ENCODE measurements at places on chromosomes 6 and 20.

GRCh38 chr20:1868856-1869255 lies 26.4 kb upstream of the SIRPA start:
- no peak for DNase-seq

GRCh38 chr6:29679962-29680361 lies 990 bp downstream of the ZFP57 start:
- no peak for DNase-seq

- DNase-seq: no peak
Observed at GRCh38 chr20:36043441-36043840, 75.1 kb downstream of the CNBD2 start.

DNA sequence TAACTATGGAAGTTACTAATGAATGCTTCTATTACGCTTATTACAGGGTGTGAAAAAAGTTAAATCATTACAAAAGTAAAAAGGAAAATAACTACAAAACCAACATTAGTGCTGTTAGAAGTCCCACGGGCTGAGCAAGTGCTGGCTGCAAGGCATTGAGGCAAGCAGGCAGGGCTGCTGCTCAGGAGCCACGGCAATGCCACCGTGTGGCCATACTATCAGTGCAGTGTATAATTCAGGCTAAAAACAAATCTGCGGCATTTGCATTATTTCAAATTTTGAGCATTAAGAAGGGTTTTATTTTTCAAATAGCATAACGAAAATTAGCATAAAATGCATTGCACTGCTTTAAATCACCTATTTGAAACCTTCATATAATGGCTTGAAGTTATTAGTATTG lies 17.1 kb downstream of the IFNGR1 start:
- DNase-seq: no peak

GRCh38 chr6:45721665-45722064 lies 294.0 kb downstream of the CLIC5 start:
- DNase-seq: no peak

- DNase-seq: no peak
Observed at GRCh38 chr6:83852528-83853177, 507 bp upstream of the RIPPLY2 start.

- DNase-seq: no peak
Observed at GRCh38 chr6:21413428-21413827, 180.1 kb upstream of the SOX4 start.

DNA sequence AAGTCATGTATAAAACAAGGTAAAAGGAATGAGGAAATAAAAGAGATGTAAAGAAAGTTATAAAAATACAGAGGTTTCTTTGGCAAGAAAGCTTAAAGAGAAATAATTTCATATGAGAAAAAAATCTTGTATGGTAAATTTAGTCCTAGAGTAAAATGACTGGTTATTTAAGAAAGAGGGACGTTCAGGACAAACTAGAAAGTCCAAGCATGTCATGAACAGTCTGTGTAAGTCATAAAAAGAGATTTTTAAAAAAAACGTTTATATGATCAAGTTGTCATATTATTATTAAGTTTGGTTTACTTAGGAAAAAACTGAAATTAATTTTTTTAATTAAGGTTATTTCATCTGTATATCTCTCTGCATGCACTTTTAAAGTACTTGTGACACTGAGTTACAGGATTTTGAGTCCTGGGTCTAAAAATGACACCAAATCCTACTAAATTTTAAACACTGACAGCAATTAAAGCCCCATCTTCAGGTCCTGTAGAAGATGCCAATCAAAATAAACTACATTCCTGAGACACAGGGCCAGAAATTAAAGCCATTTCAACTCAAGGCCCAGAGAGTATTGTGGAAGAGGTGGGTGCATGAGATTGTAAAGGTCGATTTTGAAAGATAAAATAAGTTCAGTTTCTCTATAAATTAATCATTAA lies 62.4 kb downstream of the AGPAT4 start:
- DNase-seq: no peak

DNA sequence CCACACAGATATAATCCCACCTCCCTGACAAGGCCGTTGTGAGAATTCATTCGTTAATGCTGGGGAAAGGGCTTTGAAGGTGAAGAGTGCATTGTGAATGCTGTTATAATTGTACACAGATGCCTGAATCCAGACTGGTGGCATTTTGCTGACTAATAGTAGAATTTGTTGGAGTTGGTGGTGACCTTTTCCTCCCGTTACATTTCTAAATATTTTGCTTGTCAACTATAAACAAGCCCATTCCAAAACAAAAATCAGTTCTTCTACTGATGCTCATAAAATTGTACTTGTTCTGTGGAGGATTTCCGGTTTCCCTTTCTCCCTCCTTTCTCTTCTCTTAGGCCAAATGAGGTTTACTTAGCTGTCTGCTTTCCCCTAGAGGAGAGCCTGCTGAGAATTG lies 253.1 kb upstream of the SUPT3H start:
- no peak for DNase-seq

GRCh38 chr6:41200901-41201763 lies at the start of gene TREML2:
TREML2 (minus strand) TSS chr6:41201149; CDS start chr6:41201008, 141 bp downstream.
- DNase-seq: no peak

DNA sequence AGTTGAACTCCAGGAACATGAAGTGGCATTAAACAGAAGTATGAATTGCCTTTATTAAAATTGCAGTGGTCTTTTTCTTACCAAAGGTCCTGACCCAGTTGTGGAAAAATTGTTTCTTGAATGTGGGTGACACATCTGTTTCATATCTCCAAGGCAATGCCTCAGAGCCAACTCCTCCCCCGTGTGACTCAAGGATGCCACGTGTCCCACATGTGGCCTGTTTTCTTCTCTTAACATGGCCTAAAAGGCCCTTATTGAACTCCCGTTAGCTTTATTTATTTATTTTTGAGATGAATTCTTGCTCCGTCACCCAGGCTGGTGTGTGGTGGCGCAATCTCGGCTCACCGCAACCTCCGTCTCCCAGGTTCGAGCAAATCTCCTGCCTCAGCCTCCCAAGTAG lies 128.4 kb upstream of the ESR1 start:
- DNase-seq: no peak

DNA sequence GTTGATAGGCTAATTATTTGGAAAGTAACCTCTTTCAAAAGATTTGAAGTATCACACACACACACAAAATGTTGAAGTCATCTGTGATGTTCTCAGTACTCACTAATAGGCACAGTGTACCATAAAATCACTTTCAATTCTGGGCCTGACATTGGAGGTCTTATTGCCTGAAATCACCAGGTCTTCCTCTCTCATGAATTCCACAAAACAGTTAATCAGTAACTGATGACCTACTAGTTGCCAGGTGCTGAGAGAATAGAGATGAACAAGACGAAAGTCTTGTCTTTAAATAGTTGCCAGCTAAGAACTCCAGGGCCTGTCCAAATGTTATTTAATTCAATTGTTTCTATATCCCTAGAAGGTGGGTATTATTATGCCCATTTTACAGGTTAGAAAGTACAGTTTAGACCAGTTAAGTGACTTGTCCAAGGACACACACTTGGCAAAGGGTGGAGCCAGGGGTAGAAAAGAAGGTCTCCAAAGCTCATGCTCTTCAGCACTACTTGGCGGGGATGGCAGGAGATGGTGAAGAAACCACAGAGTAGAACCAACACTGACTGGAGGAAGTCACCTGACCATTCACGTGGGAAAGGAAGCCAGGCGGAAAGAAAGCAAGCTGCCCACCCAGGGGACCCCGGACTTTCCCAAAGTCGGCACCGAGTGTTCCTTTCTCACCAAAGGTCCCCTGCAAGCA lies 116.4 kb downstream of the KIF6 start:
- DNase-seq: no peak

- no peak for DNase-seq
Observed at GRCh38 chr6:14792118-14792955, 453.5 kb upstream of the JARID2 start.

- DNase-seq: no peak
Observed at GRCh38 chr6:122800906-122801305, 11.8 kb downstream of the SMPDL3A start.

DNA sequence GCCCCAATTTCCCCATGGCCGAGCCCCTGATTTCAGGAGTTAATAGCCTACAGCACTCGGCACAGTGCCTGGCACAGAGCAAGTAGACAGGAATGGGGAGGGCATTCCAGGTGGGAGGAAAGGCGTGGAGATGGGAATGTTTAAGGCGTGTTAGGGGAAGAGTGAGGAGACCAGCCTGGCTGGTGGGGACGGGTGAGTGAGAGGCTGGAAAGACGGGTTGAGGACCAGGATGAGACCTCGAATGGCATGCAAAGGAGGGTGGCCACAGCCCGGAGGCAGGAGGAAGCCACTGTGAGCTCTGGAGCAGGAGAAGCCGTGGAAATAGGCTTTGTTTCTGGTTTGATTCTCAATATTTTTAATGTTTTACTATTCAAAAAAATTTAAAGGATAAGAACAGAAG lies 49.5 kb downstream of the CEBPB start:
- no peak for DNase-seq

GRCh38 chr6:494394-494793 lies 102.8 kb downstream of the IRF4 start:
- no peak for DNase-seq

DNA sequence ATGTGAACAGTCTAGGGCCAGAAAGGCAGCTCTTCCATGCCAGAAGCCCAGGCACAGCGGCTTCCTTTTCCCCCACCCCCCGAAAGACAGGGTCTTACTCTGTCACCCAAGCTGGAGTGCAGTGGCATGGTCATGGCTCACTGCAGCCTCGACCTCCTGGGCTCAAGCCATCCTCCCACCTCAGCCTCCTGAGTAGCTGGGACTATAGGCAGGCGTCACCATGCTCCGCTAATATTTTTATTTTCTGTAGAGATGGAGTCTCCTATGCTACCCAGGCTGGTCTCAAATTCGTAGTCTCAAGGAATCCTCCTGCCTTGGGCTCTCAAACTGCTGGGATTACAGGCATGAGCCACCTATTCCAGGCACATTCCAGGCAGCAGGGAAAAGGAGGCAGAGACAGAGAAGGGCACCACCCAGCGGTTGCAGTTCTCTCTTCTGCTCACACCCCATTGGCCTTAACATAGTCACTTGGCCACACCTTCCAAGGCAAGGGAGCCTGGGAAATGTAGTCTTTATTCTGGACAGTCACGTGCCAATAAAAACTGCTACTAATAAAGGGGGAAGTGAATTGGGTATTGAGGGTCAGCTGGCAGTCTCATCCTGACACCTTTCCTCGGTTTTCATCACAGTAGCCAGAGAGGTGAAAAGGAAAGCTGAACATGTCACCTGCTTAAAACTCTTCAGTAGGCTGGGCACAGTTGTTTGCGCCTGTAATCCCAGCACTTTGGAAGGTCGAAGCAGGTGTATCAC lies 205.9 kb downstream of the ZMYND8 start:
- DNase-seq: peak; percentile 16

DNA sequence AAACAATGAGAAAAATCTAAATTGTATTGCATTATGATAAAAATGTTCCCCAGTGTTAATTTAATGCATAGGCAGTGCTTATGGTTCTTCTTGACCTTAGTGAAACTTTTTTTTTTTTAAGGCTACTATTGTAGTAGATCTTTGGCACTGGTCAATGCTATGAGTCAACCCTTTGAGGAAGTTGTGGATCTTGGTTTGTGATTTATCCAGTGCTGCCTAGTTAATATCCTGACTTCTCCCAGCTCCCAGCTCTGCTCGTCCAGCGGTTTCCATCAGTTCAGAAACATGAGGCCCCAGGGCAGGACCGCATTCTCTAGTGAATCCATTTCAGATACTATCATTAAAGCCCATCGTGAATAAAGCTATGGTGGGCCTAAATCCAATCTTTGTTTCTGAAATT lies 364.5 kb upstream of the JARID2 start:
- DNase-seq: no peak

DNA sequence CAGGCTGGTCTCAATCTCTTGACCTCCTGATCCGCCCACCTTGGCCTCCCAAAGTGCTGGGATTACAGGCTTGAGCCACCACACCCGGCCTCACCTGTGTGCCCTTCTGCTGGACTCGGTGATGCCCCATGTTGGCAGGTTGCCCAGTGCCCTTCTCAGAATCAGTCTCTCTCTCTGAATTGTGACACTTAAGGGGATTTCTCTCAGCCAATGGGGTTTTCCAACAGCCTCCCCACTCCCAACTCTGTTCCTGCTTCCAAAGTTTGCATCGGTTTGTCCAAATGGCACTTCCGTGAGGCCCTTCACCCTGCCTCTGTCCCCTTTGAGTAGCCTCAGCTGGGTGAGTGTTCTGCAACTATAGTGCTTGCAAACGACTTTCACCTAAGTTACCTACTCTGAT lies 3.1 kb upstream of the MRPS10 start:
- no peak for DNase-seq

- DNase-seq: peak; percentile 96
Observed at GRCh38 chr6:20699402-20699801, 165.1 kb downstream of the CDKAL1 start.

GRCh38 chr6:111329882-111330633 lies 153.0 kb downstream of the REV3L start:
- no peak for DNase-seq

DNA sequence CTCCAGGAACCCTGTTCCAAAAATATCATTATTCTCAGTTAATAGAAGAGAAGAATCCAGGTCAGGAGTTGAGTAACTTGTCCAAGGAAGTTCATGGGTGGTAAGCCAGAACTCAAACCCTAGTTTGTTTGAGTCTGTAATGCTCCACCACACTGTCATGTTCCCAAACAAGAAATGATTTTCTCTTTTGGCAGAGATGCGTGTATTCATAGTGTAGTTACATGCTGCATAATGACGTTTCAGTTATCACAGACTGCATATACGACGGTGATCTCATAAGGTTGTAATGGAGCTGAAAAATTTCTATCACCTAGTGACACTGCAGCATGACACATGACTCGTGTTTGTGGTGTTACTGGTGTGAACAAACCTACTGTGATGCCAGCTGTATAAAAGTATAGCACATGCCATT lies 102.6 kb downstream of the TULP4 start:
- no peak for DNase-seq

GRCh38 chr6:13380761-13381160 lies 52.4 kb upstream of the TBC1D7 start:
- DNase-seq: no peak

DNA sequence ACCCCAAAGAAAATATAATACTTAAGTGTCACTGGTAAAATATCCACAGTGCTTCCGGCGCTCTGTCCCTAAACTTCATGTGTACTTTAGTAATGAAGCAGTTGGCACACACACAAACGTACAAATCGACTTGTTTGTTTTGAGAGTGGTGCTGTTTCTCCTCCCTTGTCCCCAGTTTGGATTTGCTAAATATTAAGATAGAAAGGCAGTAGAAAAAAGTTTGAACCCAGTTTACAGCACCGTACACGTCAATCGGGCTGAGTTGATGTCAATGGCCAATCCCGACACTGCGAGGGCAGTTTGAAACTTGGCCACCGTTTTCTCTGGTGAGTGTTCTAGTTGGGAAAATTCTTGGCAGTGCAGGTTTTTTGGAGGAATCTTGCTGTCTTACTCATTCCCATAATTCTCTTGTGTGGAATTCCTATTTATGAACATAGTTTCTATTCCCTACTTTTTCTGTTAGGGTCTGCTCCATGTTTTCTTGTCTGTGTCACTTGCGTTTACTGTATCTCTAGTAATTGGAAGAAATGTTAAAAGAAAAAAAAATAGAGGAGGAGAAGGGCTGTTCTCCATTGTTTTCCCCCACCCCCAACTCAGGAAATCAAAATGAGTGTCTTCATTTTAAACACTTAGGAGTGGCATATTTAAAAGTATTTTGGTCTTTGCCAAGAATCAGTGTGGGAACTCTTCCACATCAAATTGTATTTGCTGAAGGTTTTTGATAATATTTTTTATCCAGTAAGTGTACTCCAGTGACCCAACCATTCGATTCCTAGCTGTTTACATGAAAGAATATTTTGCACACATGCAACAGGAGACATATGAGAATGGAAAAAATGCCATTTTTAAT lies 72.3 kb downstream of the OR2B2 start:
- peak; percentile 25 for DNase-seq
